Neural crest cell (in vitro differentiated cells): ENCODE measurements at places on chromosomes 4 and X.
A peak's percentile ranks its signal among the peaks of the same experiment; 100 is the strongest.

DNA sequence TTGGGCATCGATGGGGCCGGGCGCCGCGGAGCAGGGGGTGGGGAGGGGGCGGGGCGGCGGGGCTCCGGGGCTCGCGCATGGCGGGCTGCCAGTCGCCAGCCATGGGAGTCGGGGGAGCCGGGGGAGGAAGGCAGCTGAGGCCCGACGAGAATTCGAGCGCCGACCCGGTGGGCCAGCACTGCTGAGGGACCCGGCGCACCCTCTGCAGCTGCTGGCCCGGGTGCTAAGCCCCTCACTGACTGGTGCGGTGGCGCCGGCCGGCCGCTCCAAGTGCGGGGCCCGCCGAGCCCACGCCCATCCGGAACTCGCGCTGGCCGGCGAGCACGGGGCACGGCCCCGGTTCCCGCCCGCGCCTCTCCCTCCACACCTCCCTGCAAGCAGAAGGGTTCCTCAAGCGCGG, 49.4 kb downstream of the GSX2 start:
- no peak for DNase-seq

DNA sequence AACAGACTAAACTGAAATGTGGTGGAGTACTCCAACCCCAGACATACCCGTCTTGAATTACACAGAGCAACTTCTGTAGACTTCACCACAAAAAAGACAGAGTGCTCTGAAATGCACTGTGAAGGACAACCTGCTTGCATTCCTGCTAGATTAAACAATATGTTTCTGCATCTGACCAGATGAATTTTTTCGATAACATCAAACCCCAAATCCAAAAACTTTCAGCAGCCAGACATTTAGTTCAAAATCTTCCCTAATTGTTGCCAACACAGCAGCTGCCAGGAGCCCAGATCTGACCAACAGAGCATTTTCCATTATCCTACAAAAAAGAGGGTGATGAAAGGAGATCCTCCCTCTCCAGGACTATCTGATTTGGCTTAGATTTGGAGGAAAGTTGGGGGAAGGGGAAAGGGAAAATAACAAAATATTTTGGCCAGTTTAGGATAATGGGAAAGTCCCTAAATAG, 356.5 kb downstream of the PDGFC start:
- no peak for DNase-seq

GRCh38 chrX:136021903-136022302, 36.7 kb downstream of the SLC9A6 start:
- no peak for DNase-seq

- no peak for DNase-seq
Observed at GRCh38 chr4:87103691-87104187, 116.7 kb downstream of the KLHL8 start.

DNA sequence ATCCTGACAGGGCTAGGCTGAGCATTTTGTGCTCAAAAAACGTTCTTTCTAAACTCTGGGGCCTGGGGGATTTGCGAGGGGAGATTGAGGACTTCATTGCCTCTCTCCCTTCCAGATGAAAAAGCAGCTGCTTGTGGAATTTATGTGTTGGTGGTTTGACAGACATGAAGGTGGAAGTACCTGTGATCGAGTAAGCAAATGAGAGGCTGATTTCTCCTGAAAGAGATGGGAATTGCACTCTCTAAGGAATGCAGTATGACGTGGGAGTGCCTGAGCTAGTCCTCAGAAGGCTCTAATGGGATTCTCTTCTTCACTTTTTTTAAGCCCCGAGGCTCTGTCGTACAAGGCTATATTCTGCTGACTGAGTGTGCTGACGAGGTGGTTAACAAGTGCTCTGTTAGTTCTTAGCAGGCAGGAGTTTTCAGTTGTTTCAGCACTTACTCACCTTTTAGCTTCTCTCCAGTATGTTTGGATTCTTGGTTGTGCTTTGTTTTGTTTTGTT, 426.8 kb upstream of the CNKSR2 start:
- DNase-seq = no peak

DNA sequence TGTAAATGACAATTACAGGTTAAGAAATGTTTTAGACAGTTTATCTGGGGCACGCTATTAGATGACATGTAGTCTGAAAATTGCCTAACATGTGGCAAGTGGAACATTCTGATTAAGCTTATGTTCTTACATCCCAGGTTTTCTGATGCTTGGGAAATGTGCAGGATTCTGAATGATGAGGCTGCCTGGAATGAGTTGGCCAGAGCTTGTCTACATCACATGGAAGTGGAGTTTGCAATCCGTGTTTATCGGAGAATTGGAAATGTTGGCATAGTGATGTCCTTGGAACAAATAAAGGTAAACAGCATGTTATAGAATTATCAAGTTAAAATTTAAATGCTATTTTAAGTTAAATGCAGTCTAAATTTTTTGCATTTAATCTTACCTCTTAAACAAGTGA, 49.3 kb downstream of the WDR19 start:
- no peak for DNase-seq

DNA sequence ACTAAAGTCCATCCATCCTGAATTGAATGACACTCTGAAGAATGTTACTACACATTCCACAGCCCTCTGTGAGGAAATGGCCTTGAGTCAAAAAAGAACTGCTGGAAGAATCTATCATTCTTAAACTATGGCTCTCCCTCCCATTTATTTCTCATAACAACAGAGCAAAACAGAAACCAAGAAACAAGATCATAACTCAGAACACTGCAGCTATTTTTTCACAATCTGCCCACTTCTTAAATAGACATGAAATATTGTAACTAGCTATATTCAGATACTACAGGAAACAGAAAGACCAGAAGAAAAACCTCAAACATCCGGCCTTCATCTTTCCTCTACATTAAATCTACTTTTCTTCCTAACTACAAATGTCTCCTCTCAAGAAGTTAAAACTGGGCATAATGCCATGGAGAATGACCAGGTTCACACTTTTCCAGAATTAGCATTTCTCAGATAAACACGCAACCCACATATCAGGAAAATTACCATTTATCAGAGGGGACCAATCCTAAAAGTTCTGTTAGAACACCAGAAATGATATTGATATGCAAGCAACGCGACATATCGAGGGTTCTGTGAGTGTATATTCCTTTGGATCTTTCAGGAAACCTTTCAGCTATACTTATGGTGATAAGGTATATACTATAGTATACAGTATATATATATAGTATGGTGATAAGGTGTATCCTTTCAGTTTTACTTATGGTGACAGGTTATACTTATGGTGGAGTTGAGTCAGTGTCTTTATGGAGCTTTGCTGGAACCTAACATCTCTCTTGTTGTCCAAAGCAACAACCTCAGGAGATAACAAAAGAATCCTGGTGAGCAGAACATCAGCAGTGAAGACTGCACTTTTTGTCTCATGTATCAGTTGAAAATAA, 60.4 kb upstream of the IRF2 start:
- no peak for DNase-seq

GRCh38 chr4:41216294-41217019, 2.1 kb upstream of the APBB2 start:
- DNase-seq = peak; percentile 54

DNA sequence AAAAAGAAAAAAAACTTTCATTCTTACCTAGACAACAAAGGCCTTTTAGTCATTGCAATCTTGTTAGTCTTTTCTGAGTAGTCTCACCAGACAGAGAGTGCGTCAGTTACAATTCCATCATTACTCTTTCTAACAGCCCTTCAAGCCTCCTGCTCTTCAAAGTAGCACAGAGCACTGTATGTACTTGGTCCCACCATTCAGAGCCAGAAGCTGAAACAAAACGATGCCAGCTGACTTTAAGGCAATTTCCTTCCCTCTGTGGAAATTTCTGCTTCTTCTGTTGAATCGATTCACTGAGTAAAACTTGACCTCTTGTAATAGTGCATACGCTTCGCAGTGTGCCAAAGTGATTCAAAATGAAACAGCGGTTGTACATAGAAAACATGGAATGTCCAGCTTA, 57.7 kb upstream of the TENM3 start:
- no peak for DNase-seq

DNA sequence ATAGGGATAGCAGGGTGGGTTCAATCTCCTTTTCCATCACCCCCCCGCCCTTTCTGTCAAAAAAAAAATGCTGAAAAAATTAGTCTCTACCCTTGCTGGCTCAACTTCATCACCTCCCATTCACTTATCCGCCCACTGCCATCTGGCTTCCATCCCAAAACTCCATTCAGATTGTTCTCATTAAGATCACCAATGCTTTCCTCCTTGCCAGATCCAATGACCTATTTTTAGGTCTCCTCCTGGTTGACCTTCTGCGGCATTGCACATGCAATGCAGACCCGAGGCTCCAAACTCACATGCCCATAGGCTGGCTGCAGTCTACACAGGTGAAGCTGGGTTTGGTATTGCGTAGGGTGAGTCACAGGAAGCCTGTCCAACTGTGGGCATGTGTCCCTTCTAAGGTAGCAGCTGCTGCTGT, 21.1 kb upstream of the STIM2 start:
- no peak for DNase-seq

GRCh38 chrX:53456254-53456653, 22.1 kb upstream of the HSD17B10 start:
- no peak for DNase-seq

DNA sequence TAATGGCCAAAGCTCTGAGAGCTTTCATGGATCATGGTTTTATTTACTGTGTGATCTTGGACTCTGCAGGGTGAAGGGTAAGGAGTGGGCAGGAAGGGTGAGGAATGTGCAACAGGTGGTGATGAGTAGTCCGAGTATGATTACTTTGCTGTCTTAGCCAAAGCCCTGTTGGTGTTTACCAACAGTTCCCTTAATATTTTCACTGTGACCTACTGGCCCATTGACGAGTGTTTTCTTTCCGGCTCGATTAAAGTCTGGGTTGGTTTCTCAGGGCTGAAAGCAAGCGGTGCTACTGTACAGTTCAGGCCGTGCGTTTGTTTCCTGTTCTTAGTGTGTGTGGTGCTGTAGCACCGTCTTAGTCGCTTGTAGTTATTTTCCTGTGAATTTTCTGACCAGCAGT, 2.6 kb downstream of the ARHGAP24 start:
- DNase-seq = no peak

GRCh38 chr4:15003401-15003890, 1.2 kb downstream of the CPEB2 start:
- DNase-seq = peak; percentile 37

GRCh38 chr4:60962286-60962685, 237.8 kb upstream of the ADGRL3 start:
- no peak for DNase-seq

DNA sequence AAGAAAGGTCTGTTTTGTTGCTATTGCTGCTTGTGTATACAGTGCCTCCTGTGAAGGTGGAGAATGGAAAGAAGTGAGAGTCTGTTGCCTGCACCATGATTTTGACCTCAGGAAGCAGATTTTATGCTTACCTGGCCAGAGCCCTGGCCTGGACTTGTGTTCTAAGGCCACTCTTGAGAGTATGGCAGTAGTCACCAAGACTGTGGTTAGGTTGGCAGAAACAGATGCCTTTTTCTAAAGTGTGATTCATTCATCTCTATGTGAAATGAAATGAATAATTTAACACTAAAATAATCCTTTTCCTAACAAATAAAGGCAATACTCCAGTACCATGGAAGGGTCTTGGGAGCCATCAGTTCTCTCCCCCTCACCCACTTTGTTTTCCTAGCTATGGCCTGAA, 161.8 kb downstream of the DCLK2 start:
- no peak for DNase-seq

DNA sequence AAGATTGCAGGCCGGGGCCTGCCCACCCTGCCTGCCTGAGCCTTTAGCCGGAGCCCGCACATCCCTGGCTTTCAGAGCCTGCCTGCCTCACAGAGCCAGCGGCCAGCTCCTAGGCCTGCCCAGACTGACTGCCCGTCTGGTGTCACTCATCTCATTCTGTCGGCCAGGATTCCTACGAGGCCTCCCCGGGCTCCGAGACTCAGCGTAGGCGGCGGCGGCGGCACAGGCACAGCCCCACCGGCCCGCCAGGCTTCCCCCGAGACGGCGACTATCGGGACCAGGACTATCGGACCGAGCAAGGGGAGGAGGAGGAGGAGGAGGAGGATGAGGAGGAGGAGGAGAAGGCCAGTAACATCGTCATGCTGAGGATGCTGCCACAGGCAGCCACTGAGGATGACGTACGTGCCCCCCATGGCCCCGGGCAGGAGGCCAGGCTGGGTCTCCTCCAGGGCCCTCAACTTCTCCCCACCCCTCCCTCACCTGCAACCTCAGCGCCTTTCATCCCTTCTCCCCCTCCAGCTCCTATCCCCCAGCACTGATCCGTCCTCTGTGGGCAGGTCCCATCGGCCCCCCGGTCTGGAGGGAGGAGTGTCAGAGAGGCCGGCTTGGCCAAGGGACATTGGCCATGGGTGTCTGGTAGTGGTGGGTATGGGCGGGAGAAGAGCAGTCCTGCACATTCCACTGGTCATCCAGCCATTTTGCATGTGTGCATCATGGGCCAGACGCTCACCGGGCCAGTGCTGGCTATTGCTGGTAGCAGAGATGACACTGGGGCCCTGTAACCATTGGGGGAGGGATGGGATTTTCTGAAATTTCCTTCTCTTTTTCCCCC, 22.6 kb upstream of the UBA1 start:
- DNase-seq = no peak
